ENCODE measurements at places on chromosomes 2 and 18.
A peak's percentile ranks its signal among the peaks of the same experiment; 100 is the strongest.

DNA sequence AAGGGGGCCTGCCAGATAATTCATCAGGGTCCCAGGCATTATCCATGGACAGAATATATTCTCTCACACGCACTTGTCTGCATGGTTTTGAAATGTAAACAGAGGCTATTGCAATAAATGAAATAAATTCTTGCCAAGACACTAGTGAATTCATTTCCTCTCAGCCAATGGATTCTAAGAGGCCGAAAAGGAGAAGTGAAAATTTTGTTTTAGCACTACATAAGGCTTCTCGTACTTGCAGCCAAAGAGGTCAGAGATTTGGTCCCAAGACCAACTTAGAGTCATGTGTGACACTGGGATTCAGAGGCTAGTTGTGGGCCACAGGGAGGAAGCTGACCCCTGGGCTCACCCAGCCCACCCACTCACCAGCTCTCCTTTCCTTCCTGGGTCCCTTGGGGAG lies 184.1 kb upstream of the GLI2 start:
- no peak for DNase-seq

DNA sequence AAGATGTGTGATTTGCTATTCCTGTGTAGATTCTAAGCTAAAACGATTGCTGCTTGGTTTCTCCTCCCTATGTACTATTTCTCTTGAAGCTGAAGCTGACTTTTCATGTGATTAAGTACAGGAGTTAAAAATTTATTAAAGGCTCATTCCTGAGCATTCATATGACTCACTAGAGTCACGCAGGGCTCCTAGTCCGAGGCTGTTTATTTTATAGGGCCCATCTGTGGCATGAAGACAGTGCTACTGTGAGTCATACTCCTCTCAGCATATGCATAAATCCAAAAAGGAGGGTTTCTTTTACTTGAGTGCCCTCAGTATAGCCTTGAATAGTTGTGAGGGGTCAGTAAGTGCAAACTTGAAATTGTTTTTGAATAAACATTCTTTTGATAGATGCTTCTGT lies 378.8 kb downstream of the PTPRM start:
- DNase-seq, result peak; percentile 52

DNA sequence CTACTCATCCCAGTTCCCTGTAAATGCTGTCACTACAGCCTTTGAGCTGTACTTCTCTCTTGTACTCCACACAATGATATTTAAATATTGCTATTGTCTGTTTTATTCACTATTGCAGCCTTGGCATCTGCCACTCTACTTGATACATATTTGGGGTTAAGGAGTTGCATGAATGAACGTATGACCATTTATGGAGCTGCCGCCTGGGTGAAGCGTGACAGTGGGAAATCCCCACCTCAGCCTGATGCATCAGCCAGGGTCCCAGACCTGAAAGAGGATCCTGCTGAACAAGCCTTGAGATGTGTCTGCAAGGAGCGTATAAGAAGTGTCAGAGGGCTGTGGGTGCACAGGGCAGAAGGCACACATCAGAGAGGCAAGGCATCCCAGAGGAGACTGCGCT lies 39.1 kb downstream of the MRPL35 start:
- DNase-seq, result no peak

DNA sequence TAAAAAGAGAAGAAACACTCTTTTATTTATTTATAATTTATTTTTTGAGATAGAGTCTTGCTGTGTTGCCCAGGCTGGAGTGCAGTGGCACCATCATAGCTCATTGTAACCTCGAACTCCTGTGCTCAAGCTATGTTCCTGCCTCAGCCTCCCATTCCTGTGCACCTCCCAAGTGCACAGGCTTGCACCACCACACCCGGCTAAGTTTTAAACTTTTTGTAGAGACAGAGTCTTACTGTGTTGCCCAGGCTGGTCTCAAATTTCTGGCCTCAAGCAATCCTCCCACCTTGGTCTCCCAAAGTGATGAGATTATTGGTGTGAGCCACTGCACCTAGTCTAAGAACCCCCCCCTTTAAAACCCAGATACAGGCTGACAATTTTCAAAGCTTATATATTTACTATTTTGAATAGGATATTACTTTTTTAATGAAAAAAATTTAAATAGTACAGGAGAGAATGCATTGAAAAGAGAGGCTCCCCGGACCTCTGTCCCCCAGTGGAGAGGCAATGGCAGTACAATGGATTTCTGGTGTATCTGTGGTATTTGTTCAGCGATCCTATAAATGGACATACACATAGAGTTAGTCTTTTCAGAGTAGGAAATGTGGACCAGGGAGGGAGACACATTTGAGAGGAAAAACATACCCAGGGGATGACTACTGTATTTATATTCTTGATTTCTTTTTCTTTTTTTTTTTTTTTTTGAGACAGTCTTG lies 48.1 kb upstream of the CNOT11 start:
- no peak for DNase-seq

Data from keratinocyte (primary cell).